ENCODE measurements at places on chromosomes 5 and 9. TPM values are rescaled to one million over a fixed set of nuclear protein-coding genes. Genes with fewer than 3 reads are reported as not detected.

DNA sequence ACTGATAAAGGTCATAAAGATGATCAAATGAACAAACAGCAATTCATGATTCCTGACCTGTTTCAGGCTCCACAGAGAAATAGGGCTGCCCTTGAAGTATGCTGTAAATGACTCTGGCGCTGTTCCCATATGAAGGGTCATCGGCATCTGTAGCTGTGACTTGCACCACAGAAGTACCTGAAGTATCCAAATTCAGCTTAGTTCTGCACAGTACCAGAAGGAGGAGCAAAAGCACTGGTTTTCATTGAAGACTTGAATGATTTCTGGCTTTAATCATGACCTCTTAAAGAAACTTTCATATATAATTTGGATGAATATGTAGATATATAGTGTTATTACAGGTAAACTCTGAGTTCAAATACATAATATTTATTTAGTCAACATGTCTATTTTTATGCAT lies 109.1 kb downstream of the CDH10 start:
- no peaks in the 10 kb centered on the region for H3K4me1 ChIP-seq
- H3K27ac ChIP-seq: no peak overlapping the region
- no peak overlapping the region for H3K4me3 ChIP-seq
- no peaks in the 10 kb centered on the region for H3K36me3 ChIP-seq
- DNase-seq: no peak
- no peaks in the 10 kb centered on the region for H3K27me3 ChIP-seq

Gene TMEM203
- total RNA-seq: 34.9 TPM

Gene LIFR
- 0.25 TPM for total RNA-seq

- H3K27me3 ChIP-seq: no peaks in the 10 kb centered on the region
- peak overlapping the region; percentile 58 for H3K27ac ChIP-seq
- DNase-seq: no peak
- H3K4me3 ChIP-seq: peak overlapping the region; percentile 69
- H3K36me3 ChIP-seq: peaks cover 66% of the 10 kb centered on the region
Measured at GRCh38 chr5:180799902-180800801, 2.5 kb downstream of the MGAT1 start.

- H3K27me3 ChIP-seq: peaks cover 28% of the 10 kb centered on the region
- H3K27ac ChIP-seq: no peak overlapping the region
- H3K4me1 ChIP-seq: no peaks in the 10 kb centered on the region
- DNase-seq: no peak
- no peaks in the 10 kb centered on the region for H3K36me3 ChIP-seq
- H3K4me3 ChIP-seq: no peak overlapping the region
Measured at GRCh38 chr9:93862877-93863545, 92.1 kb downstream of the BARX1 start.

- H3K27ac ChIP-seq: no peak overlapping the region
- H3K27me3 ChIP-seq: no peaks in the 10 kb centered on the region
- no peak for DNase-seq
- H3K4me1 ChIP-seq: peaks cover 14% of the 10 kb centered on the region
Measured at GRCh38 chr5:72355706-72356299, 35.6 kb downstream of the PTCD2 start.

DNA sequence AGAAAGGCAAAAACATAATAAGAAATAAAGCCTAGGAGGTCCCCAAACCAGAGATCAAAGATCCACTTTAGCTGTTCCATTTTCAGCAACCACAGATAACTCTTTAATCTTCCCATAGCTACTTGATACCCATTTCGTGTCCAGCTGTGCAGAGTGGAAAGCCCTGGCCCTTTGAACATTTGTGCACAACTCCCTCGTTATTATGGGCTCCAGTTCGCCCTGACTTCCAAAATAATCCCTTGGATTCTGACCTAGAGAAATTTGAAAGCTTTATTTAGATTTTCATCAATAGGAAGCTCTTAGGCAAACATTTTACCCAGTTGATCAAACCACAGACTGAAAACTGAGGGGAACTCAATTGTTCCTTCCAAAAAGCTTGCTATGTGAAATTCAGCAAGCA lies 4.8 kb downstream of the MYOT start:
- H3K4me1 ChIP-seq: no peaks in the 10 kb centered on the region
- no peak overlapping the region for H3K27ac ChIP-seq
- DNase-seq: no peak
- H3K36me3 ChIP-seq: no peaks in the 10 kb centered on the region
- H3K27me3 ChIP-seq: peaks cover 7% of the 10 kb centered on the region

Data from activated T-helper 2 cell treated with anti-CD3 and anti-CD28 coated beads, Interferon-gamma antibody, Interleukin-2, Interleukin-4, amounts not matched to agents 10 μg/mL and 5 μg/mL and 100 μg/mL, durations not matched to agents 14 hours and 24 hours and 36 hours (primary cell).